ENCODE measurements at places on chromosomes 5 and 9.

DNA sequence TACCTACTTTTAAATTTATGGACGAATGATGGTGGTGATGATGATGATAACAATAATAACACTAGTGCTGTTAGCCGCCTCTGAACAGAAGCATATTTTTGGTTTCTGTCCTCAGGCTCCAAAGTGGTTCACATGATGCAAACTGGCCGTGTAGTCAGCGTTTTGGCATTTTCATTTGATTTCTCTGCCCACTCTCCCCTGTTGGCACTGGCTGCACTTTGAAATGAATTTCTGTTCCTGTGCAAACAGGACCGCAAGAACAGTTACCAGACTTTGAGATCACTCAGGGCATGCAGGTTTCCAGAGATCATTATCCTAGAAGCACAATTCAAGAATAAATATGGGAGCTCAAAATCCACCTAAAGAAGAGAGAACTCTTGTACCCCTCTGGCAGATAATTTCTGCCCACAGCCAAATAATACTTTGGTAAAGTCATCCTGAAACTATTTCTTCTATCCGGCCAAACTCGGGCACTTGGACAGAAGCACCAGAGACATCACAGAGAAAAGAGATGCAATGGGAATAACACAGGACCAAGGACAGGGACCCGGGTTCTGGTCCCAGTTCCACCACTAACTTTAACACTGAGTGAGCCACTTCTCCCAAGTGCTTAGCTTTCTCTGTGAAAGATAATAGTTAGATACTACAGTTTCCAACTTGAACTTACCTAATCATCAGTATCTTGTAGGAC is 201.7 kb upstream of the PTGER4 start:
- no peak for DNase-seq

DNA sequence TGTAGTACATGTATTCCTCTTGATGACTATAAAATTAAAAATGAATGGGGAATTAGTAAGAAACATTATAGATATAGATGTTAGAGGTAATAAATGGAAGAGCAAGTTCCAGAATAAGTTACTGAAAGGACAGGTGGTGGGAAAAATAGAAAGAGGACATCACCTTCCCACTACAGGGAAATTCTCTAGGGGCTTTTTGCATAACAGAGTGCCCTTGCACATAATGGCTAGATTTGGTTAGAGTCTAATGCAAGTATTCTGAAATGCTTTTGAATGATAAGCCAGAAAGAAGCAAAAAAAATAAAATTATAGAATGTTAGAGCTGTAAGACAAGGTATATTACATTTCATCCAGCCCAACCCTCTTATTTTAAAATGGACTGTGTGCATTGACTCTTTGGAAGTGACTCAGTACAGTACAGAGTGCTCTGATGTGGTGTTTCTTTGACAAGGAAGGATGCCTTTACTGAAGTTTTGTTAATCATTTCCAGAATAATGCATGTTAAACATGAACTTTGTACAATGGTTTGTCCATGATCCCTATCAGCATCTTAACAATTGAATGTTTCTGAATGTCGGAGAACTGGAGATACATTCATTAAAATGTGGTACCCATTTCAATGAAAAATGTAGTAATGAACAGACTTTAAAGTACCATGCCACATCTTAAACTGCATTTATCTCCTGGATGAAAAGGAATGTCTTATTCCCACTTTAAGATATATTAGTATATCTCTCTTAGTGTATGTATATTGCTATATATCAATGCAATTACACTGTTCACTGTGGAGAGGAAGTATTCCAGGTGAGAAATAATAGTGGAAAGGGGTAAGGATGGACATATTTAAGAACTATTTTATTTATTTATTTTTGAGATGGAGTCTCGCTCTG is 391.1 kb downstream of the ADGRV1 start:
- DNase-seq, result no peak

GRCh38 chr5:73591102-73591695 is 25.7 kb downstream of the UTP15 start:
- DNase-seq, result peak; percentile 62

DNA sequence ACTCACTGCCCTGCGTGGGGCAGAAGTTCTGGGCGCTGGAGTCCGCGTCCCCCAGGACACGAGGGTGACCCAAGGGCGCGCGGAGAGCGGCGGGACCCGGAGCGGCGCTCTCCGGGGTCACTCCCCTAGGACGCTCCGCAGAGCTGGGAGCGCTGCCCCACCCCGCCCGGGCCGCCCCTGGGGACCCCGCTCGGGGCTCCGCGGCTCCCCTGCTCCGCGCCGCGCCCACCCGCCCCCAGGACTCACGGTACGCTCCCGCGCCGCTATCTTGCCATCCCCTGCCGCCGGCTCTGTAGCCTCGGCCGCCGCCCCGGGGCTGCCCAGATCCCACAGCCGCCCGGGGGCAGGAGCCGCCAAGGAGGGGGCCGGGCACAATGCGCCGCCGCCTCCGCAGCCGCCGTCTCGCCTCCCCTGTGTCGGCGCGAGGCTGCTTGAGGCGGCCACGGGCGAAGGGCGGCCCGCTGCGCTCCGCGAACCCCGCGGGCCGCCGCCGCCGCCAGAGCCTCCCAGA is 303 bp downstream of the LIFR start:
- DNase-seq, result no peak

- DNase-seq, result no peak
These were observed 193.7 kb downstream of the PIK3R1 start for GRCh38 chr5:68409259-68409658.

GRCh38 chr9:126842220-126842842 is 18.1 kb upstream of the ZBTB34 start:
- DNase-seq, result no peak

DNA sequence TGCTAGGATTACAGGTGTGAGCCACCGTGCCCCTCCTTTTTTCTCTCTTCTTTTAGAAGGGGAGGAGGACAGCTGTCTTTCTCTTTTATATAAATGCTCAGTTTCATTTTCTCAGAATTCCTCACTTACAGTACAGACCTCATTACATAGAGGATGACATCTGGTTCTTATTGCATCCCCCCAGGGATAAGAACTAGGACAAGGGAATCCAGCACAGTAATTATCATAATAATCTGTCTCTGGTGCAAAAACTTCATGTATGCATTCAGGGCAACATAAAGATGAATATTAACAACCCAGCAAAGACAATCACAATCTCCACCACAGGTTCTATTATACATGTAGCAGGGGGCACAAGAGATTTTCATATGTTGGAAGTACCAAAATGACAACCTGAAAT is 5.1 kb downstream of the SPZ1 start:
- no peak for DNase-seq

DNA sequence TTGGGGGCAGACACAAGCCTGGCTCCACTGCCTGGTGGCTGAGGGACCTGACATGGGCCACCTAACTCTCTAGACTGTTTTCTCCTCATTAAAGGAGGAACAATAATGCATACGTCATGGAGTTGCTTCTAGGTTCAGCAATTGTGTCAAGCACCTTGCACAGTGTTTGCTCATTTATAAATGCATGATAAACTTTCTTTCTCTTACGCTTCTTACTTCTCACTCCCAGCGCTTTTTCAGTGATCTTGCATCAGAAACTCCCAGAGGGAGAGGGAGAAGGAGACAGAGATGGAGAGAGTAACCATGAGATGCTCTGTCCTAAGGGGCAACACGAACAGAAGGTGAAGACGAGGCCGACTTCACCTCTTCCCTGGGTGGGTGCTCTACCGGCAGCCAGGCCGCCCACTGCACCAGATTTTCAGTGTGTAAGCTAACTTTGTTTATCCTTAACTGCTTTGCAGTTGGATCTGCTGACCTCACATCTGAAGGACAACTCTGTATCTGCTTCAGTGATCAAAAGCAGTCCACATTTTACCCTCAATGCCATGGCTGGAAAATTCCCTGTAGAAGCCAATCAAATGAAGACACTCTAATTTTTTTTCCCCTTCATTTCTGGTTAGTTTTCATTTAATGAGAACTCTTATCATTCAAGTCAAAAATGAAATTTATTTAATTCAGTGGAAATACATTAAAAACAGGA is 35.3 kb downstream of the MED27 start:
- no peak for DNase-seq

- peak; percentile 33 for DNase-seq
These were observed 17.1 kb downstream of the SCAI start for GRCh38 chr9:125126019-125126746.

GRCh38 chr9:100324594-100325200 is 28.0 kb downstream of the TEX10 start:
- DNase-seq, result no peak

GRCh38 chr9:136318111-136318775 is 9.1 kb upstream of the GPSM1 start:
- no peak for DNase-seq

GRCh38 chr5:42168091-42168670 is 243.1 kb downstream of the FBXO4 start:
- no peak for DNase-seq

- no peak for DNase-seq
These were observed 13.6 kb upstream of the KIAA1958 start for GRCh38 chr9:112472996-112473395.

GRCh38 chr5:54178207-54178606 is 132.2 kb downstream of the ARL15 start:
- DNase-seq, result no peak

DNA sequence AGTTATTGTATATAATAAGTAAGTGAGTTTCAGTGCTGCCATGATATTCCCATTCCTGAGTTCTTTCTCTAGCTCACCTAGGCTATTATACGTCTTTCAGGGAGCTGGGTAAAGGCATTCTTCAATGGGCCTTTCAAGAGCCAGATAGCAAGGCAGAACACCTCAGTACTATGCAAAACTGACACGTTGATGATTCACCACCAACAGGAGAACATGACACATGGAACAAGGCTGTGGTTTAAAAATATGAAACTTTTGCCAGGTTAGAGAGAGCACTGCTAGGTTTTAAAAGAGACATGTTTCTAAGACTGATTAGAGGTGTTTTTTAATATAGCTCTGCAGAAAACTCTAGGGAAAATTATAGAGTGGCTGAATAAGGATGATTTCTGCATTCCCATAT is 95.9 kb downstream of the UGCG start:
- no peak for DNase-seq

- no peak for DNase-seq
These were observed 133.4 kb downstream of the SLC12A2 start for GRCh38 chr5:128216860-128217531.

GRCh38 chr5:168295574-168296201 is 4.2 kb downstream of the WWC1 start:
- no peak for DNase-seq

- DNase-seq, result no peak
These were observed 372.8 kb upstream of the SLC30A5 start for GRCh38 chr5:68720884-68721610.

- DNase-seq, result no peak
These were observed 171.3 kb downstream of the ST8SIA4 start for GRCh38 chr5:100731768-100732167.

- DNase-seq, result no peak
These were observed 88.9 kb upstream of the TRPM3 start for GRCh38 chr9:71210326-71210725.

GRCh38 chr5:74647096-74647495 is 6.6 kb upstream of the ENC1 start:
- DNase-seq, result no peak
